ENCODE measurements at places on chromosomes 5 and 9. TPM values are rescaled to one million over a fixed set of nuclear protein-coding genes. Genes with fewer than 3 reads are reported as not detected.

DNA sequence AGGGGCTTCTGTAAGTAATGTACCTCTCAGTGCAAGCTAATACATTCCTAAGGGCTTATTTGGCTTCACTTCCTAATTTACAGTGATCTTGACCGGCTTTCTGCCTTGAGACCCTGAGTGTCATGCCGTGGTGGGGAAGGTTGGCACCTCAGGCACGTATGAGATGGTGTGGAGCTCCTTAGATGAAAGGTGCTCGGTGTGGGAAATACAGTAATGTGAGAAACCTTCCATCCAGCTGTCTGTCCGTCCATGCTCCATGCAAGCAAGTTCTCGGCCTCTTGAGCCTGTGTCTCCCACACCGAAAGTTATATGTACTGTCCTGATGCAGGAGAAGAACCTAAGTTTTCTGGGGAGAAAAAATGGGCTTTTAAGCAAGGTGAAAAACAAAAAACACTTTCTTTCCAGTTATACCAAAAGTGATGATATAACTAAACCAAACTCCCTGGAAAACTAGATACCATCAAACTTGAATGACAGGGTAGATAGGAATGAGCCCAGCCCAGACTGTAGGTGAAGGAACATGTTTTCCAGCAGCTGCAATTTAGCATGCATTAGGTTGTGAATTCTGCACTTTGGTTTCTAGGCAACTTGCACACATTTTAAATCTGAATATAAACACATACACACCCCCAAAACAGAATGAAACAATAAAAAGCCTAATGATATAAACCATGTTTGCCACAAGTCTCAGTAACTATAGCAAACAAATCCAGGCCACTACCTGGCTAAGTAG lies 279.6 kb downstream of the FANCC start:
- no peak overlapping the region for H3K4me3 ChIP-seq
- no peak for DNase-seq
- no peak overlapping the region for H3K27ac ChIP-seq
- no peaks in the 10 kb centered on the region for H3K36me3 ChIP-seq

The GRAMD2B gene
- total RNA-seq = 38.1 TPM

GRCh38 chr9:34446468-34446891 lies 11.9 kb downstream of the FAM219A start:
- no peak overlapping the region for H3K27ac ChIP-seq
- no peak overlapping the region for H3K4me3 ChIP-seq
- H3K27me3 ChIP-seq = no peaks in the 10 kb centered on the region
- no peaks in the 10 kb centered on the region for H3K4me1 ChIP-seq
- H3K36me3 ChIP-seq = no peaks in the 10 kb centered on the region

- H3K4me1 ChIP-seq = no peaks in the 10 kb centered on the region
- no peak overlapping the region for H3K4me3 ChIP-seq
- H3K27ac ChIP-seq = no peak overlapping the region
- H3K27me3 ChIP-seq = no peaks in the 10 kb centered on the region
- no peaks in the 10 kb centered on the region for H3K36me3 ChIP-seq
- no peak for DNase-seq
Measured at GRCh38 chr5:107739661-107740060, 68.9 kb upstream of the EFNA5 start.

- no peaks in the 10 kb centered on the region for H3K36me3 ChIP-seq
- H3K27me3 ChIP-seq = no peaks in the 10 kb centered on the region
- no peak for DNase-seq
- H3K4me3 ChIP-seq = no peak overlapping the region
- H3K4me1 ChIP-seq = no peaks in the 10 kb centered on the region
- H3K27ac ChIP-seq = no peak overlapping the region
Measured at GRCh38 chr9:27407491-27407890, 110.5 kb upstream of the EQTN start.

The BTNL8 gene
- total RNA-seq = not detected

The IFNA21 gene
- not detected for total RNA-seq

The LMX1B gene
- 9.2 TPM for total RNA-seq

GRCh38 chr5:33283243-33283642 lies 157.5 kb upstream of the TARS1 start:
- DNase-seq = no peak
- no peaks in the 10 kb centered on the region for H3K36me3 ChIP-seq
- H3K4me1 ChIP-seq = no peaks in the 10 kb centered on the region

The ZBED3 gene
- total RNA-seq = 5.9 TPM

GRCh38 chr9:33129886-33130881 lies 37.0 kb downstream of the B4GALT1 start:
- H3K27ac ChIP-seq = no peak overlapping the region
- no peaks in the 10 kb centered on the region for H3K4me1 ChIP-seq
- no peaks in the 10 kb centered on the region for H3K36me3 ChIP-seq
- H3K4me3 ChIP-seq = no peak overlapping the region
- DNase-seq = no peak

- no peak overlapping the region for H3K4me3 ChIP-seq
- H3K36me3 ChIP-seq = no peaks in the 10 kb centered on the region
- no peak for DNase-seq
- no peaks in the 10 kb centered on the region for H3K4me1 ChIP-seq
- H3K27ac ChIP-seq = no peak overlapping the region
Measured at GRCh38 chr9:97507428-97507984, 6.0 kb downstream of the TMOD1 start.

The CBY3 gene
- total RNA-seq = not detected

GRCh38 chr5:156259618-156260017 lies 67.3 kb upstream of the SGCD start:
- no peak overlapping the region for H3K27ac ChIP-seq
- H3K4me1 ChIP-seq = no peaks in the 10 kb centered on the region
- no peaks in the 10 kb centered on the region for H3K36me3 ChIP-seq
- no peaks in the 10 kb centered on the region for H3K27me3 ChIP-seq
- H3K4me3 ChIP-seq = no peak overlapping the region
- DNase-seq = no peak

The MGAT1 gene
- total RNA-seq = 236 TPM

DNA sequence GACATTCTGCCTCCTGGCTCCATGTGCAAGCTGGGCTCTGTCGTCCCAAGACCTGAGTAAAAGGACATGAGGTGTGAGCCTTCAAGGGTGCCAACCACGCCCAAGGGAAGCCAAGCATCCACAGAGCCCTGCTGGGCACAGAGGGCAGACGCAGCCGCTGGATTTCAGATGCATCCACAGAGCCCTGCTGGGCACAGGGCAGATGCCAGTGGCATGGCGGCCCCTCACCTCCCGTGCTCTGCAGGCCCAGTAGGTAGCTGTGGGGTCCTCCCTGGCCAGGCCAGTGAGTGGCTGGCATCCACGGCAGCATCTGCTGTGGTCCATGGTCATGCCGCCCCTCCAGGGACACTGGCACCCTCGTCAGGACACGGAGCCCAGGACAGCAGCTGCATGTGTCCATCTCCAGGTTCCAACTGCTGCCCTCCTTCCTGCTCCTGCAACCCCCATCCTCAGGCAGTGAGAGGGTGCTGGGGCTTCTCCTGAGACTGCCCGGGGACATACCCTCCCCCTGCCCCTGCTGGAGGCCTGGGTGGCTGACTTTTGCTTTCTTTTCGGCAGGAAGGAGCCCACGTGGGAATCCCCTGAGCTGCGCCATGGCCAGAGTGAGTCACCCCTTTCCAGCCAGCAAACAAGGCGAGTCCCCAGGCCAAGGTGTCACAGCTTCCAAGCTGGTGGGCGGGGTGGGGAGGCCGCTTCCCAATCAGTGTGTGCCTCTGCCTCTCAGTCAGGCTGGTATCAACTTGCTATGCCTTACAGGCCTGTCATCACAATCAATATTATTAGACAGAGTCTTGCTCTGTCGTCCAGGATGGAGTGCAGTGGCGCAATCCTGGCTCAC lies 4.0 kb upstream of the TRAF2 start:
- H3K4me3 ChIP-seq = peak overlapping the region; percentile 52
- peak overlapping the region; percentile 53 for H3K27ac ChIP-seq
- H3K27me3 ChIP-seq = no peaks in the 10 kb centered on the region
- H3K4me1 ChIP-seq = no peaks in the 10 kb centered on the region
- peak; percentile 62 for DNase-seq
- H3K36me3 ChIP-seq = no peaks in the 10 kb centered on the region

GRCh38 chr5:126384985-126385384 lies 38.2 kb upstream of the GRAMD2B start:
- DNase-seq = no peak
- H3K36me3 ChIP-seq = no peaks in the 10 kb centered on the region
- peak overlapping the region; percentile 80 for H3K27ac ChIP-seq

GRCh38 chr5:140205216-140205615 lies 30.2 kb downstream of the CYSTM1 start:
- H3K27me3 ChIP-seq = no peaks in the 10 kb centered on the region
- no peaks in the 10 kb centered on the region for H3K36me3 ChIP-seq
- DNase-seq = no peak
- H3K4me3 ChIP-seq = no peak overlapping the region
- H3K27ac ChIP-seq = no peak overlapping the region

DNA sequence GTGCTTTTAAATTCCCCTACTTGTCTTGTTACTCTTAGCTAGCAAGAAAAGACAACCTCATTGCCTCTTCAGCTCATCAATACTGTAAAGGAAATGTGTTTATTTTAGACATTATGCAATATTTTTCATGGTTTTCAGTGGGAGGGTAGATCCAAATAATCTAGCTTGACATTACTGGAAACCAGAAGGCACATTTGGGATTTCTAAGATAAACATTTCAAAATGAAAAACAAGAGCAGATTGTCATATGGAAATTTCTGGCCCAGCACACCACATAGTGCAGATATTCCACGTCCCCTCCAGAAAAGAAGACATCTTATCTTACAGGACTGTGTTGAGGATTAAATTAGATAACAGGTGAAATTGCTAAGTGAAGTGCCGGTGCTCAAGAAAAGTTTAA lies 296.9 kb downstream of the MSX2 start:
- no peak overlapping the region for H3K27ac ChIP-seq
- no peaks in the 10 kb centered on the region for H3K27me3 ChIP-seq
- no peak for DNase-seq
- no peaks in the 10 kb centered on the region for H3K4me1 ChIP-seq

DNA sequence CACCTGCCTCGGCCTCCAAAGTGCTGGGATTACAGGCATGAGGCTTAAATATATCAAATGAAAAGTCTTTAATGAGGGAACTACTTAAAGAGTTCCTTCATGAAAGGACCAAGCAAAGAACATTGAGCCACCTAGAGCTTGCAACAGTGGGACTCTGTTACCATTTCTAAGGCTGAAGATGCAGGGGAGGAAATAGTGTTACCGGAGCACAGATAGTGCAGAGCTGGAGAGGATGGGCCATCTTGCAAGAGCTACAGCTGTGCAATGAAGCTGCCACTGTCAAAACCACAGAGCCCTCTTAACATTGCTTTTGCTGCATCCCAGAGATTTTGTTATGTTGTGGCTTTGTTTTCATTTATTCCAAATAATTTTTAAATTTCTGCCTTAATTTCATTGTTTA lies 77.1 kb upstream of the NAA35 start:
- H3K36me3 ChIP-seq = no peaks in the 10 kb centered on the region
- DNase-seq = no peak
- no peaks in the 10 kb centered on the region for H3K27me3 ChIP-seq
- H3K4me1 ChIP-seq = no peaks in the 10 kb centered on the region

DNA sequence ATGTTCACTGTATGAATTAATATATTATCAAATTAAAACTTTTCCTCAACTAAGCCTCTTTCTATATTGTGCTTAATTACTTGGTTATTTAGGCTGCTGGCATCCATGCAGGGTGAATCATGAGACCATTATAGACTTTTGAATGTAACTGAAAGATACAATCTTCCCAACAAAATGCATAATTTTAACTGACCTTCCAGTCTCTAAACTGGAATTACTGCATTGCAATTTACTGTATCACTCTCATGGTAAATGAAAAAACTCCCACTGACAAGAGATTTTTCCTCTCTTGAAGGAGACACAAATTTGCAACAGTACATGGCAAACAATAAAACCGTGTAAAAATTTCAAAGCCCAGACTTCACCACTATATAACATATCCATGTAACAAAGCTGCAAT lies 349.5 kb downstream of the DRD1 start:
- H3K4me3 ChIP-seq = no peak overlapping the region
- H3K36me3 ChIP-seq = no peaks in the 10 kb centered on the region
- no peak overlapping the region for H3K27ac ChIP-seq

DNA sequence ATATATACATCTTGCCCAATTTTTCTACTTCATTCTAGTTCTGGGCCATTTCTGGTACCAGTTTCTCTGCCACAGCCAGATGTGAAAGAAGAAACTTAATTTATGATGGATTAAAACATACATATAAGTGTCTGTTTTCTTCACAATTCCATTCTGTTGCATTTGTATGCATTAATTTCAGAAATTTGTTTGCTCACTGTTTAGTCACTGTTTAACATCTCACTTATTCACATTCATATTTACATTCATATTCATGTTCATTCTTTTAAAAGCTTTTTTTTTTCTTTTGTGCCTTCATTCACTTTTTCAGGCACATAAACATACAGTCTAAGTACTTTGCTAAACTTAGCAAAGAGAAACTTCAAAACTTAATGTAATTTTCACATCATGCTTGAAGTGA lies 684.0 kb upstream of the CDH9 start:
- no peak for DNase-seq
- H3K36me3 ChIP-seq = no peaks in the 10 kb centered on the region
- no peaks in the 10 kb centered on the region for H3K4me1 ChIP-seq
